Fibroblast of skin of left quadriceps (primary cell): ENCODE measurements at places on chromosomes 5 and 9.

GRCh38 chr9:28365020-28365640 is 791.8 kb upstream of the C9orf72 start:
- DNase-seq: peak; percentile 68

DNA sequence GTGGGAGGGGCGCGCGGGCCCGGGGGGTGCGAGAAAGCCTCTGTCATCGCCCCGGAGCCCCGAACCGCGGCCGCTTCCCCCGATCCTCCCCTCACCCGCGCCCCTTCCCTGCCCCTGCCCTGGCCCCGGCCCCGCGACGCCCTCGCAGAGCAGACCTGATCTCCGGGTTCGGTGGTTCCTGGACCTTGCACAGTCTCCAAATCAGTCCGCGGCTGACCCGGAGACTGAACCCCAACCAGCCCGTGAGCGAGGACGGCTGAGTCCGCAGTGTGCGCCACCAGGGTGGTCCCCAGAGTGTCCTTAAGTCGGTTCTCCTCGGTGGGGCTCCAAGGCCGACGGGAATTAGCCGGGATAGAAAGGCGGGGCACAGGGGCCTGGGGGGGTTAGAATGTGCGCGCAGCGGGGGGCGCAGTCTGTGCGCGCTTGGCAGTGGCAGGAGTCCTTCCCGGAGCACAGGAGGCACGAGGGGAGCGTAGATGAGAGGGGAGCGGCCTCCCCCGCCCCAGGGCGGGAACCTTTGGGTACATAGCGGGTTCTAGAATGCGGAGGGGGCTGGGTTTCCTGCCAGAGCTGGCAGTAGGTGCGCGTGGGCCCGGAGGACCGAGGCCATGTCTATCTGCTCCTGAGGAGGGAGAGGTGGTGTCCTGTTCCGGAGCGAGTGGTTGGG is 779 bp downstream of the PKN3 start:
- no peak for DNase-seq

GRCh38 chr9:121656941-121657470 is 5.6 kb downstream of the DAB2IP start:
- DNase-seq: no peak

GRCh38 chr9:137232510-137232909 is 1.8 kb downstream of the SLC34A3 start:
- no peak for DNase-seq

- no peak for DNase-seq
Measured at GRCh38 chr9:106616026-106616425, 246.9 kb upstream of the ZNF462 start.

- no peak for DNase-seq
Measured at GRCh38 chr9:72382405-72382804, 17.4 kb upstream of the ZFAND5 start.

DNA sequence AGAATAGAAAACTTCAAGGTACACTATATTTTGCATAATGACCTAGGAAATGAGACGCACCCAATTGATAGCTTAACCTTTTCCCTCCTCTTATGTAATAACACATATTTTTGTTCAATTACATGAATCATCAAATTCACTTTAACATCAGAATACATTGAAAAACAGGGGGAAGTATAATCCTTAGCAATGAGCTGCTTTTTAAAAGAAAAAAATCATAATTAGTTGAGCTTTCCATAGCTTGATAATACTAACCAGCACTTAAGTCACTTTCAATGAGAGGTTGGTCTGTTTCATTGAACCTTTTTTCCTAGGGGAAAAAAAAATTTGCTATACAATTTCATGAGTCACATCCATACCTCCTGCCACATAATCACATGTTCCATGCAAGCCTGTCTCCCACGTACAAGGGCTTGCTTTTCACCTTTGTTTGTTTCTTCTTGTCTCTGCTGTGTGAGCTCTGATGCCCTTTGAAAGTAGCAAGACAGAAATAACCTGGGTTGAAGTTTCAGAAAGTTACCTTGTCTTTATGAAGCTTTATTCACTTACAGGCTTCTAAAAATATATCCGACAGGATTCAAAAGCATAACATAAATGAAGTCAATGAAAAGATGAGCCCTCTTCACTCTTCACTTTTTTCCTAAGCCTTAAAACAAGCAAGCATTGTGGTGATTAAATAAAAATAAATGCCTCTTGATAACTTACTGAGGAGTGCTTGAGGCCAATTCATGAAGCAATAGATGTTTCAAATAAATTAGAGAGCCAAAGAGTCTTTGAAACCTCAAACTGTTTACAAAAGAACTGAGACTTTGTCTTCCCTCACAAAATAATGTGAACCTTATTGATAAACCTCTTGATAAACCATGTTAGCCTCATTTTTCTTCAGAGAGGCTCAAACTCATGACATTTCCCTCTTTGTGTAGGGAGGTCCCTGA is 108.5 kb downstream of the FEM1C start:
- DNase-seq: no peak

DNA sequence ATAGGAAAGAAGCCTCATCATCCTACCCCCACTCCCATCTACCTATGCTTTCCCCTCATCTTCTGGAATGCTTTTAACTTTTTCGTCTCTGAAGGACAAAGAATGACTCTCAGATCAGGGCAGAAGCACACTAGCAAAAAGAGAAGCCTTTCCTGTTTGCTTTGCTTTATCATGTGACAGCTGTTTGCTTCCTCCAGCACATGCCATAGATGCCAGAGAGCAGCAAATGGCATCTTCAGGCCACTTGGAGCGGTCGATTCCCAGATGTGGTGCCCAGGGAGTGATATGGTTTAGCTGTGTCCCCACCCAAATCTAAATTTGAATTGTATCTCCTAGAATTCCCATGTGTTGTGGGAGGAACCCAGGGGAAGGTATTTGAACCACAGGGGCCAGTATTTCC is 294.8 kb downstream of the GADD45G start:
- DNase-seq: no peak

GRCh38 chr9:69816735-69817134 is 3.9 kb upstream of the CFAP95 start:
- no peak for DNase-seq

GRCh38 chr5:17222664-17223063 is 5.2 kb downstream of the BASP1 start:
- peak; percentile 81 for DNase-seq

- no peak for DNase-seq
Measured at GRCh38 chr9:125663127-125663526, 43.9 kb downstream of the MAPKAP1 start.

- DNase-seq: no peak
Measured at GRCh38 chr5:61610678-61611024, 278.6 kb downstream of the ZSWIM6 start.

DNA sequence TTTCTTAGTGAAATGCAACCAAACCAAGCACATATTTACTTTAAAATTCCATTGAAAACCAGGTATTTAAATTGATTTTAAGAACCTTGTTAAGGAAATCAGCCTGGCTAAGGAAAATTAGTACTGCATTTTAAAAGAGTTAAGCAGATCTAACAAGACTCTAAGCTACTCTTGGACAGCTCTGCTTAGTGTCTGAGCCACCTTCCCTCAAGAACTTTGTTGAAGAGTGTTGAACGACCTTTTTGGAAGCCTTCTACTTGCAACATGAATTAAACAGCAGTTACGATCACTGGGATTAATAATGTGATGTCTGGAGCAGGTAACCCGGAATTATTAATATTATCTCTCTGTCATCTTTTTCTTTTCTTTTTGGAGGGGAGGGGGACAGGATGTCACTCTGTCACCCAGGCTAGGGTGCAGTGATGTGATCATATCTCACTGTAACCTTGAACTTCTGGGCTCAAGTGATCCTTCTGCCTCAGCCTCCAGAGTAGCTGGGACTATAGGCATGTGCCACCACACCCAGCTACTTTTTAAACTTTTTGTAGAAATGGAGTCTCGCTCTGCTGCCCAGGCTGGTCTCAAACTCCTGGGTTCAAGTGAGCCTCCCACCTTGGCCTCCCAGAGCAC is 74.7 kb downstream of the ANKRD55 start:
- no peak for DNase-seq

GRCh38 chr5:103216697-103217096 is 41.9 kb upstream of the MACIR start:
- DNase-seq: no peak

DNA sequence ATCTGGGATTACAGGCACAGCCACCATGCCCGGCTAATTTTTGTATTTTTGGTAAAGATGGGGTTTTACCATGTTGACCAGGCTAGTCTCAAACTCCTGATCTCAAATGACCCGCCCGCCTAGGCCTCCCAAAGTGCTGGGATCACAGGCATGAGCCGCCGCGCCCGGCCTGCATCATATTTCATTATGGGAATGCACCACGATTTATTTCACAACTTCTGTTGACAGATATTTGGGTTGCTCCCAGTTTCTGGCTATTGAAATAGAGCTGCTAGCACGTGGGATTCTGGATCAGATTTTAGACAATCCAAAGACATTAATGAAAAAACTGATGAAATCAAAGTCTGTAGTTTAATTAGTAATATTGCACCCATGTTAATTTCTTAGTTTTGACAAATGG is 48.4 kb upstream of the FUBP3 start:
- peak; percentile 38 for DNase-seq

DNA sequence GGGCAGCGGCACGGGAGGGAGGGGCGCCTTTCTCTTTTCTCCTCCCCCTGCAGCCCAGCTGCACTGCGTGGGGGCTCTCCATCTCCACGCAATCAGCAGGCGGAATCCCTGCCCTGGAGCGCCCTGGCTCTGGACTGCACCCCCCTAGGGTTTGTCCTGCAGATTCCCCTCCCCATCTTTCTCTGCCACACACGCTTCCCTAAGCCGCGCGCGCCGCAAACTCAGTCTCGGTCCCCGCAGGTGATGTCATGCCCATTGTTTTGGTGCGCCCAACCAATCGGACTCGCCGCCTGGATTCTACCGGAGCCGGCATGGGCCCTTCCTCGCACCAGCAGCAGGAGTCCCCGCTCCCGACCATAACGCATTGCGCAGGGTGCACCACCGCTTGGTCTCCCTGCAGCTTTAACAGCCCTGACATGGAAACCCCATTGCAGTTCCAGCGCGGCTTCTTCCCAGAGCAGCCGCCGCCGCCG is at the start of gene KCNN2:
TSS of gene KCNN2 (plus strand) at position 347 of the 473 bp plus-strand sequence. CDS start at position 417, 70 bp downstream.
- DNase-seq: peak; percentile 52

DNA sequence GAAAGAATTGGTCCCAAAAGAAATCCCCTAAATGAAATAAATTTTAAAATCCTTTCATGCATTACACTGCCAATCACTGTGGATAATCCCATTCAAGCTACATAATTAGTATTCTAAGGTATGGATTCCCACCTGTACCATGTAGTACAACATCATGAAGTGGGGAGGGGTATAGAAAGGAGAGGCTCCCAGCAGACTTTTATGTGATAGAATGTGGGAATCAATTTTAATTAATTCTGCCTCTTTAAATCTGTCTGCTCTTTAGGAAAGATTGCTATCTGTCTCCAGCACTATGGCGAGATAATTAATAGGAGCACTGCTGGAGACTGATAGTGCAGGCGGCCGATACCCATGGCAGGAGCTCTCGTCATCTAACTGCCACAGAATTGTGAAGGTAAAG is 95.4 kb downstream of the CDH12 start:
- no peak for DNase-seq

DNA sequence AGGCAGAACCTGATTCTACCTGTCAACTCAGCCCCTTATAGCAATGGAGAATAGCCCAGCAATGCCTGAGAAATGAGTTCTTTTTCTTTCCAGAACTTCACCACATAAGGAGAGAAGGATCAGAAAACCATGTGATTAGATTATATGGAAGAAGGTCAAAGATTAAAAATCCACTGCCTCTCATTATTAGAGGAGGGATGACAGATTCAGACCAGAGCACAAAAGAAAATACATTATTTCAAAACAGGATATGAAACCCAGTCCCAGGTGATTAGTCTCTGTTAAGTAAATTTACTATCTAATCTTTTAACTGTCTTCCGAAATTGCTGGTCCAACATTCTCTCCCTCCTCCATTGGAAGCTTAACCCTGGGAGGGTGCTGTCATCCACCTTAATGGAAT is 322.4 kb downstream of the SLIT3 start:
- DNase-seq: no peak

DNA sequence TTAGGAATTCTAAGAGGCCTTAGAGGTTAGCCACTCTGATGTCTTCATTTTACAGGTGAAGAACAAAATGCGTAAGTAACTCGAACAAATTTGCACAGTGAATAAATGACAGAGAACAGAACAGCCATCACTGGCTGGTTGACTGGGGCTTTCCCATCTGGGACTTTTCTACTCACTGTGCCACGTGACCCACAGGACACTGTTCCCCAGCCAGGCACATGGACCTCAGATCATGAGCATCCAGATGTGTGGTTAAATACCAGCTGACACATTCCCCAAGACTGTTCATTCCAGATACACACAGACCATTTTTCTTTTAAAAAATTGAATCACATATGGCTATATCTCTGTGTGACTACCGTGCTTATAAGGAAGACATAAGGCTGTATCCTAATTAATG is 25.8 kb upstream of the MED10 start:
- DNase-seq: peak; percentile 76

- peak; percentile 95 for DNase-seq
Measured at GRCh38 chr9:107637421-107638420, 148.2 kb upstream of the KLF4 start.

GRCh38 chr5:149962601-149963300 is 2.2 kb downstream of the SLC26A2 start:
- no peak for DNase-seq

- no peak for DNase-seq
Measured at GRCh38 chr5:102789469-102789868, 34.4 kb downstream of the PAM start.

- no peak for DNase-seq
Measured at GRCh38 chr5:148558892-148559291, 95.4 kb downstream of the HTR4 start.

DNA sequence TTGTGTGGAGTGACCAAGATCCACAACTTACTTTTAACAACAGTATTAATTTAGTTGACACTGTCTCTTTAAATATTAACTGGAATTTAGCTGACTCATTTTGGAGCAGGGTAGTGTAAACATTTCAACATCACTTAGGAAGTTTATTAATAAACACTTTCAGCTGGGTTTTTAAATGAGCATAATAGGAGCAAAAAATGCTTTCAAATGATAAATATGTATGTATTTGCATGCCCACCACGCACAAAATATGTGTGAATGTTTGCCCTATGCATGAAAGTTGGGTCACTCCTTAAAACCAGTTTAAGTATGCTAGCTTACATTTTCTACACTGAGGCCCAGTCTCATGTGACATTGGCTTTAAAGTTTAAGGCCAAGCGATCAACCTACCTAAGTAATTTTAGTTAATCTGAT is 2.9 kb downstream of the ZFAND5 start:
- DNase-seq: no peak

DNA sequence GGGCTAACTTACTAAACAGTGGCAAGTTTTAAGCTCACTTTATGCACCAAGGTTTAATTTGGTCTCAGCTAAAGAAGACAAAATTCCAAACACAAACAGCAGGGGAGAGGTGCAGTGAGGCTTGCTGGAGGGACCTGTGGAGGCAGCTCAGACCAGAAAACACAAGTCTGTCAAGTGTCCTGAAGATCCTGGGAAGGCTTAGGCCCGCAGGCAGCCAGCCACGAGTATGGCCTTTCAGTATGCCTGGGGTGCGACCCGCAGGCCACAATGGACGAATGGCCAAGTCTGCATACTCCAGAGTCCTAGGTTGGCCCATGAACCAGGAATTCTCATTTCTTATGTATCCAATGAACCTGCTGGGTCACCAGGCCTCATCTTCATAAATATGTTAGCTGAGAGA is 9.3 kb downstream of the CCNI2 start:
- no peak for DNase-seq
